ENCODE measurements at places on chromosomes 7 and 10.

GRCh38 chr7:3670898-3671297 lies 369.8 kb downstream of the SDK1 start:
- DNase-seq, result no peak

- DNase-seq, result no peak
Observed at GRCh38 chr7:93980744-93981479, 23.2 kb downstream of the BET1 start.

DNA sequence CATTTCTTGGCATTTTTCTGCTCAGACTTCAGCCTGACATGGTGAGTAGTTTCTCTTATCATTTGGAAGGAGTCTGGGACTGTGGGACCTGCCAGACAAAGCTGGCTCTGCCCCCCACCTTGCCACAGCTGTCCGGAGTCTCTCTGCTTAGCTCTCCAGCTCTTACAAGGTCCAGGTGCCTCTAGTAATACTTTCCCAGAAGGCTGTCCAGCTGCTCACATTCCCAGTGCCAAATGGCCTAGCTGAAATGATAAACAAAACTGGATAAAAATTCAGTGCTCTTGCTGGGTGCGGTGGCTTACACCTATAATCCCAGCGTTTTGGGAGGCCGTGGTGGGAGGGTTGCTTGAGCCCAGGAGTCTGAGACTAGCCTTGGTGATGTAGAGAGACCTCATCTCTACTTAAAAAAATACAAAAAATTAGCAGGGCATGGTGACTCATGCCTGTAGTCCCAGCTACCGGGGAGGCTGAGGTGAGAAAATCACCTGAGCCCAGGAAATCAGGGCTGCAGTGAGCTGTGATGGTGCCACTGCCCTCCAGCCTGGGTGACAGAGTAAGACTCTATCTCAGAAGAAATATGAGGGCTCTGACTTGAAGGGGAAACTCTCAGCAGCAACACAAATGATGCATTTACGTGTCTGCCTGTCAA lies 86.8 kb downstream of the C10orf90 start:
- DNase-seq, result no peak

GRCh38 chr7:95470452-95470851 lies 15.3 kb upstream of the ASB4 start:
- DNase-seq, result no peak

DNA sequence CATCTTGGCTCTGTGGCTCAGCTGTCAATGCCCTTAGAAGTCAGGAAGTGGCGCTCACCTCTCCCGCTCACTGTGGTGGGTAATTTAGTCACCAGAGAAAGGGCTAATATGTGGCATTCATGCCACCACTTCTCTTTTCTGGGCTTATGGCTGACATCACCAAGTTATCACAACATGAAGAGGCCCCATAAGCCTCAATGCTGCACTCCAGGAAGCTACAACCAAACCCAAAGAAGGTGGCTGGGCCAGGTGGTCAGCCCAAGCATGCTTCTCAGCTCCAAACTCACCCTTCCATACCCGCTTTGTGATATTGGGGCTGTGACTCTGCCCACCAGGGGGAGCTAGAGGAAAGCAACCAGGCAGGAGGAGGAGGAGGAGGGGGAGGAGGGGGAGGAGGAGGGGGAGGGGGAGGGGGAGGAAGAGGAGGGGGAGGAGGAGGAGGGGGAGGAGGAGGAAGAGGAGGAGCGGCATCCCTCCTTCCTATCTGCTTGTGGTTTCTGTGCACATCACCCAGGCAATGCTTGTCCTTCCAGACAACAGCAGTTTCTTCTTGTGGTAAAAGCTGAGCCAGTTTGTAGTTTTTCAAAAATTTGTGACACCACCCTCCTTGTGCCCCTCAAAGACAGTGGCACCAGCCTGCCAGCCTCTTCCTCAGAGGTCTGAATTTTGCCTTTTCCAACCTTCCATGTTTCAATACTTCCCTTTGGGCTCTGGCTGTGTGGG lies 42.1 kb downstream of the CYP26A1 start:
- DNase-seq, result peak; percentile 7

All from activated CD8-positive, alpha-beta memory T cell treated with anti-CD3 and anti-CD28 coated beads for 1 hour (primary cell).